ENCODE measurements at places on chromosomes 13 and 19.

GRCh38 chr19:54670576-54671357 lies 8.0 kb downstream of the LILRB4 start:
- DNase-seq: no peak

GRCh38 chr13:28120317-28120716 lies 18.0 kb upstream of the PAN3 start:
- DNase-seq: no peak

DNA sequence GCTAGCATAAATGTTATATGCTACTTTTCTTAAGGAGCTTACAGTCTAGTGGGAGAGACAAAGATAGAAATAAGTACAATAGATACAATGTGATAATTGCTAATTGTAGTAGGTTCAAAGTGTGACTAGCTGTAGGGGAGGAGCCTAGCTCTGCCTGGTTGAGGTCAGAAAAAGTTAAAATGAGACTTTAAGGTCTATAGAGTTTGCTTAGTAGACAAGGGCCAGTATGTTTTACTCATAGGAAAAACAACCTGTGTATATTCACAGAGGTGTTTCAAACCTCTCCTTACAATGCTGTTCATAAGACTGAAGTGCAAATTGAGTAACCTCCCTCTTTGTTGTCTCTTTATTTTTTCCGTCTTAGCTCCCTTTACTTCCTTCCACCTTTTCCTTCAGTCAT lies 56.1 kb downstream of the PDS5B start:
- no peak for DNase-seq

DNA sequence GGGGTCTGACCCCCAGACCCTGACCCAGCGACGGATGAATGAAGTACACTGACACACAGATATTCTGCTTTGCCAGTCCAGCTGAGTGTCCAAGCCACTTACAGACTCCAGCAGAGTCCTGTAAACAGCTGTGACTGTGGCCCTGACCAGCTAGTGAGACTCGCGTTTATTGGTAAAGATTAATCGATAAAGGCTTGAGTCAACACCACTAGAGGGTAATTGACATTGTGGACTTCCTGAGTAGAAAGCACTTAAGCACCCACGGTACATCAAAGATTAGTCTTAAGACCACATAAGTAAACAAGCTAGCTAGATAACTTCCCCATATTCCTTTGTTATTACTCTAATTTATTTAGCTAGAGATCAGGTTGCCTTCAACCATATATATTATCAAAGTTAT lies 146.0 kb downstream of the OXGR1 start:
- no peak for DNase-seq

DNA sequence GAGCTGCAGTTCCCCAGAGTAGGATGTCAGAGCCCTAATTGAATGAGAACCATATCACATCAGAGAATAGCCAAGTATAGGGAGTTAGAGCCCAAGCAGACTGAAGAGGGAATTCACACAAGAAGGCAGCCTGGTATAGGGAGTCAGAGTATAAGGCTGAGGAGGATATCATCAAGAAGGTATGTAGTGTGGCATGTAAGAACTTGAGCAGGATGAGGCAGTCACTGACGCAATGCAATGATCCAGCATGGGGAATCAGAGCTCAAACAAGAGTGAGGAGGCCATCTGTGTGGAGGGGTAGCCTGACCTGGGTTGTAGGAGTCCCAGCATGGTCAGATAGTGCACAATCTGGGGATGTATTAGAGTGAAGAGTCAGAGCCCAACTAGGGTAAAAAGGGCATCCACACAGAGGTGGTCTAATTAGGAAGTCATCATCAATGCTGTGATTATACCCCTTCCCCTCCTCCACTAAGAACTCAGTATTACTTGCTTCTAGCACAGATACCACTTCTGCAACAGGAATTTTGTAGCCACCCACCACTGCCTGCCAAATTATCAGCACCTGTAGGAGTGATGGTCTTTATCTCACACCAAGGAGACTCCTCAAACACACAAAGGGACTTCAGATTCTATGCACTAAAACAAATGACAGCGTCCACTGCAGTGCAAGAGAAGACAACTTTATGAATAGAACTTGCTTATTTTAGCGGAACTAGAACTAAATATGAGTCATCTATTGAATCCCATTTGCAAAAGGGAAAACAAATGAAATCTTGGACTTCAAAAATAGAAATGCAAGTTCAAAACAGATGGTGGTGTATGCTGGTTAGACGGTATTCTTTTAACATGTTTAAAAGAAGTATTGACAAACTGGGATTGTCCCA lies 107.2 kb downstream of the FNDC3A start:
- DNase-seq: no peak

GRCh38 chr13:98665638-98665995 lies 86.9 kb downstream of the SLC15A1 start:
- no peak for DNase-seq

DNA sequence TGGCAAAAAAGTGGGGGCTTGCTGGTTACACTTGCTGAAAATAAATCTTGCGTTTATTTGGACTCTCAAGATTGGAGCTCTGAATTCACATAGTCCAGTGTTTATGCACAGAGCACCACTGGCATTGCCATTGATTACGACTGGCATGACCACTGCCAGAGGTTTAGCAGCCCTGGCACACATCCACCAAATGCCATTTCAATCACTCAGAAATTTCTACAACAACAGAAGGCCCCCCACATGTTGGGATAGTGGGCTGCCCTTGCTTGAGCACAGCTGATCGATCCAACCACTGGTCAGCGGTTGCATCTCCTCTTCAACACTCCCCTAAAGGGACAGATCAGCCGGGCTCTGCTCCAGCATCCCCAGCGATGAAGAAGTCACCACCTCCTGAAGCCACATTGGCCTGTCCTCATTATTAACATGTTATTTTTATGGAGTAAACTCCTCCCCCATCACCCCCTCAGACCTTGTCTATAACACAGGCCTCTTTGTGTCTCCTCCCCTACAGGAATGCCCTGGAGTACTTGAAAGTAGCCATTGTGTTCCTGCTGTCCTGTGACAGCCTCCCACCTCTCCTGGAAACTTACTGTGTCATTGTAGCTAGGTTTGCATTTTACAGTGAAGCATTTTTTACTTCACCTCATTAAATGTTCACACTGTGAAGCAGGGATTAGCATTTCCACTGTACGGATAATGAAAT lies 51.3 kb downstream of the CDADC1 start:
- peak; percentile 2 for DNase-seq

DNA sequence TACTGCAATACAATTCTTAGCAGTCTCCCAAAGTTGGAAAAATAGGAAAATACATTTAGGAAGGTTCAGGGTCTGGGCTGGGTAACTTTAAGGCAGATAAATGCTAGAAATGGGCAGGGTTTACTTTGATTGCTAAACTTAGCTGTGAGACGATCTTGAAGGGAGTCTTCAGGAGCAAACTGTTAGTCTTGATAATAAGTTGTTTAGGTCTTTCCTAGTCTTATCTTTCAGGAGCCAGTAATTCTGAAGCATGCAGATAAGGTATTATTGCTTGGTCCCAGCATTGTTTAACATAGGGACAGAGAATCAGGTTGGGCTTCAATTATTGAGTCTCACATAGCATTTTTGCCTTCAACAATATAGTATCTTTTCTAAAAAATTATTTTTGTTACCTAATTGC lies 262.4 kb upstream of the MIR17HG start:
- no peak for DNase-seq

- no peak for DNase-seq
Observed at GRCh38 chr13:27280009-27280656, 9.5 kb downstream of the RASL11A start.

- no peak for DNase-seq
Observed at GRCh38 chr19:1410136-1410786, 2.9 kb downstream of the DAZAP1 start.

GRCh38 chr19:15457701-15458484 lies 6.5 kb downstream of the RASAL3 start:
- no peak for DNase-seq

- no peak for DNase-seq
Observed at GRCh38 chr13:66415444-66415843, 814.7 kb downstream of the PCDH9 start.
